ENCODE measurements at places on chromosomes 12 and 14.

DNA sequence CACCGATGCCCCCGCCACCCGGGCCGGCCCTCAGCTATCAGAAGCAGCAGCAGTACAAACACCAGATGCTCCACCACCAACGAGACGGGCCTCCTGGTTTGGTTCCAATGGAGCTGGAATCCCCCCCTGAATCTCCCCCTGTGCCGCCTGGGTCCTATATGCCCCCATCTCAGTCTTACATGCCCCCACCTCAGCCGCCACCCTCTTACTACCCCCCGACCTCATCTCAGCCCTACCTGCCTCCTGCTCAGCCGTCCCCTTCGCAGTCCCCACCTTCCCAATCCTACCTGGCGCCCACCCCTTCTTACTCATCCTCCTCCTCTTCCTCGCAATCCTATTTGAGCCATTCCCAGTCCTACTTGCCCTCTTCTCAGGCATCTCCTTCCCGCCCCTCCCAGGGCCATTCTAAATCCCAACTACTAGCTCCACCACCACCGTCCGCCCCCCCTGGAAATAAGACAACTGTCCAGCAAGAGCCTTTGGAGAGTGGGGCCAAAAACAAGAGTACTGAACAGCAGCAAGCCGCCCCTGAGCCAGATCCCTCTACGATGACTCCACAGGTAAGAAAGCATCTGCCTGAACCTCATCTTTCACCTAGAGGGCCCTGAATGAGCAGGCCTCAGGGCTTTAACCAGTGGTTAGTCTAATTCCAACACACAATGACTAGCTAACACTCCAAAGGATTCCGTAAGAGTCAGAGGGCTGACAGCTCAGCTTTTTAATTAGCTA lies 851 bp downstream of the YLPM1 start:
- peak; percentile 34 for DNase-seq

DNA sequence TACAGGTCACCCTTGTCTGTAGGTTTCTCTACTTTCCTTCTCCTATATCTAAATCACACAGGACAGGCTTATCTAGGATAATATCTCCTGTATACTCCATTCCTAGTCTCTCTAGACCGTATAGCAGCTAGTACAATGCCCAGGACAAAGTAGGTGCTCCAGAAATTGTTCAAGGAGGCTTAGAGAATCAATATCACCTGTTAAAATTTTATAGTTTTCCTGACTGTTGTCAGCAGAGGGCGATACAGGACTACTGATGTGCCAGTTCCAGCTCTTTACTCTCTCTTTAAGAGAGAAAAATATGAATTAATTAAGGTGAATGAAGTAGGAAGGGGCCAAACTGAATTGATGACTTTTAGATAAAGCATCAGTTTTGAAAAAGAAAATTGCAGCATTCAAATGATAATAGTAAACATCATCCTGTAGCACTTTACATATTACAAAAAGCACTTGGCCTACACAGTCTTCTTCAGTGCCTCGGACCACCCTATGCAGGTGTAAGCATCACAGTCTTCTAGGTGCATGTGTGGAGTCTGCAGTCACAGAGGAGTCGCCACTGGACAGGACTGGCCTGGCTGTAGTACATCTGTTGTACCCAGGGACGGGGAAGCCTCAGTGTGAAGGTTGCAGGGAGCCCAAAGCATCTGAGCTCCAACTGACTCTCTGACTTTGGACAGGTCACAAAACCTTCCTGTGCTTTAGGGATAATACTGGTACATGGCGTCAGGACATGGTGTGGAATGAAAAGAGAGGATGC lies 61.9 kb upstream of the MAX start:
- peak; percentile 56 for DNase-seq

DNA sequence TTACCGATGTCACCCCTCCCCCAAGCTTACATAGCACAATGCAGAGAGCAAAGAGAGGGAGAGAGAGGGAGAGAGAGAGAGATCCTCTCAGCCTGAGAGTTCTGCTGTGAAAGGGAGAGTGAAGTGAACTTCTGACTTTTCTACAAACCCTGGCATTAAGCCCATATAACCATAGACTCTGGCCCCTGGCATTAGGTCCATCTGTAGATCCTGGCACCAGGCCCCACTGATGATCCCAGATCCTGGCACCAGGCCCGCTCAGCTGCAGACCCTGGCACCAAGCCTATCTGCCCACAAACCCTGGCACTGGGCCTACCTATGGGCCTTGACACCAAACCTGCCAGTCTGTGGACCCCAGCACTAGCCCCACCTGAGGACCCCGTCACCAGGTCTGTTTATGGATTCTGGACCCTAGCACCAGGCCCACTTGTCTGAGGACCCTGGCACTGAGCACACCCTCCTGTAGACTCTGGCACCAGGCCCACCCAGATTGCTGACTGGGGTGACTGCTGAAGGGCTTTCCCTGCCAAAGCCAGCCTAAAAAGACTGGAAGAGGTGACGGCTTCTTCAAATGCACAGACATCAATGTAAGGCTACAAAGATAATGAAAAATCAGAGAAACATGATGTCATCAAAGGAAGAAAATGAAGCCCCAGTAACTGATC lies 14.5 kb upstream of the KRT83 start:
- DNase-seq = no peak

- no peak for DNase-seq
These were observed 887.0 kb downstream of the TMTC2 start for GRCh38 chr12:83573671-83574070.

DNA sequence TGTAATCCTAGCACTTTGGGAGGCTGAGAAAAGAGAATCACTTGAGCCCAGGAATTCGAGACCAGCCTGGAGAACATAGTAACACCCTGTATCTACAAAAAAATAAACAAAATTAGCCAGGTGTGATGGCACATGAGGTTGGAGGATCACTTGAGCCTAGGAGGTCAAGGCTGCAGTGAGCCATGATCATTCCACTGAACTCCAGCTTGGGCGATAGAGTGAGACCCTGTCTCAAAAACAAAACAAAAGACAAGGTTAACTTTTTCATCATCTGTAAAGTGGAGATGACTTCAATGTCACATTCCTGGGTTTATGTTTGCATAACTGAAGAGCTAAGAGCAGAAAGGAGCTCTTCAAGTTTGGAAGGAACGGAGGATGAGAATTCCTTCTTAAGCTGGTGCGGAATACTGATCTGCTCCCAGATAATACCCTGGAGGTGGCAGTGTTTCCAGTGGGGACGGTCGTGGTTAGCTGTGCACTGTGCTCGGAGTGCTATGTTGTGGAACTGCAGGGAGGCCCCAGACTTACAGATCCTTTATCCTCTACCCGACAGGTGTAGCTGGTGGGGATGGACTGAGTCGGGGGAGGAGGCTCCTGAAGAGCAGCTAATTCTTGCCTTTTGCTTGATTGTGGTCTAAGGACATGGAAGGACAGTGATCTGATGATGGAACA lies 22.5 kb upstream of the BICD1 start:
- DNase-seq = no peak

All from GM10248 (cell line).